ENCODE measurements at places on chromosomes 2 and 18.

DNA sequence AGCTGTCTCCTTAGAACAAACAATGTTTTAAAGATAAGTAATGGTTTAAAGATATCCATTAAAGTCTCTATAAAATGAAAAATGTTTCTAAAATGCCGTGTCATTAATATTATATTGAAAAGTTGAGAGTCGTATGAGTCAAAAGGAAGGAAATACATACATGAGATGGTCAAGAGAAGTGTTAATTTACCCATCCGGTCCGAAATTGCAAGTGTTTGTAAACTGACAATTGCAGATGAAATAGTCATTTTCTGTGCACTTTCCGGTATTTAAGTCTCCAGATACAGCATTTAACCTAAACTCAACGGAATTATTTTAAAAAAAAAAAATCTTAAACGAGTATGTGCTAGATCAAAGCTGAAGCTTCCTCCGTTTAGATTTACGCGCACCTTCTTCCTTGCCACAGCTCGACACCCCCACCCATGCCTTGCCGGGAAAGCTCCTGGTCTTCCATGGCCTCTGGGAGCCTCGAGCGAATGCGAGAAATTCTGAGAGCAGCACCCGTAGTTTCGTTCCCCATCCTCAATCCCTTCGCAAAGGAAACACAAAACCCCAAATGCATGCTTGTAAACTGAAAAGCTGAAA, 1.8 kb downstream of the DSC3 start:
- DNase-seq = no peak

DNA sequence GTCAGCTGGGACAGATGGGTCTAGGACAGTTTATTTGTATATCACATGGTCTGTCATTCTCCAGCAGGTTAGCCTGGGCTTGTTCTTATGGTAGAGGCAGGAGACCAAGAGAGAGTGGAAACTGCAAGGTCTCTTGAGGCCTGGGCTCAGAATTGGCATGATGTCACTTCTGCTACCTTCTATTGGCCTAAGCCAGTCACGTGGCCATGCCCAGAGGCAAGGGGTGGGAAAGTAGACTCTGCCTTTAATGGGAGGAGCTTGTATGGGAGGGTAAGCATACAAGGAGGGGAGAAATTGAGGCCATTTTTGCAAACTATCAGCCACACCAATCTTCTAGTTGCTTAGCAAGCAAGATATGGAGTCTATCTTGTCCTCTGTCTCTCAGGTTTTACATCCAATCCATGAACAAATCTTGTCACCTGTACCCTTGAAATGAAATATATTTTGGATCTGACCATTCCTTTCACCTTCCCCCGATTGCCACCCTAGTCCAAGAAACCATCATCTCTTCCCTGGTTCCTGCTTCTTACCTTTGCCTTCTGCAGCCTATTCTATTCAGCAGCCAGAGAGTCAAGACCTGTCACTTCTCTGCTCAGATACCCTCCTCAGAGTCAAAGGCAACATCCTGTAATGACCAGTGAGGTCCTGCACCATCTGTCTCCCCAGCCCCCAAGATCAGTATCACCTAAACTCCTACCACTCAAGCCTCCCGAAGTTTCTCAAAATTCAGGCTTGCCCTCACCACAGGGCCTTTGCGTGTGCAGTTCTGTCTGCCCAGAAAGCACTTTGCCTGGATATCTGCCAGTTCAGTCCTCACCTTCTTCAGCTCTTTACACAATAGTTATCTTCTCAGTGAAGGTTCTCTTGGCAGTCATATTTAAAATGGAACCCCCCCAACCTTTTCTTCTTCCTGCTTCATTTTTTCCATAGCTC, 240.0 kb downstream of the LOXHD1 start:
- no peak for DNase-seq

DNA sequence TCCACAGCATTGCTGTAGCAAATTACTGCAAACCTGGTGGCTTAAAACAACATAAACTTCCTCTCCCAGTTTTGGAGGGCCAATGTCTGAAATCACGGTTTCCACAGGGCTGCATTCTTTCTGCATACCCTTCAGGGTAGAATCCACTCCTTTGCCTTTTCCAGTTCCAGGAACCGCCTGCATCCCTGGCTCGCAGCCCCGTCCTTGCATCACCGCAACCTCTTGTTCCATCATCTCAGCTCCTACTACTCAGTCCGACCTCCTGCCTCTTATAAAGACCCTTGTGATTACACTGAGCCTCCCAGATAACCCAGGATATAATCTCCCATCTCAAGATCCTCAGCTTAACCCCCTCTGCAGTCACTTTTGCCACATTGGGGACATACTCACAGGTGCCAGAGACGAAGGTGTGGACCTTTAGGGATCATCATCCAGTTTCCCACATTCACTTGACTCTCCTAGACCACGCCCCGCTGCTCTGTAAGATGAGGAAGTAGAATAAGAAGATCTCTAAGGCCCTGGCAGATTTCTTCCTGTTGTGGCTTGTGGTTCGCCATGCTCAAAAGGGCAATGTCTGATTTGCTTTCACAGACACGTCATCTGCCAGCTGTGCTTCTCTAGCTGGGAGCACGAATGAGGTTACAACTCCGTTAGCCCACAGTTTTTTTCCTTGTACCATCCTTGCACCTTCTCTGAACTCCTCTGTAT, 103.6 kb upstream of the AGAP1 start:
- no peak for DNase-seq

DNA sequence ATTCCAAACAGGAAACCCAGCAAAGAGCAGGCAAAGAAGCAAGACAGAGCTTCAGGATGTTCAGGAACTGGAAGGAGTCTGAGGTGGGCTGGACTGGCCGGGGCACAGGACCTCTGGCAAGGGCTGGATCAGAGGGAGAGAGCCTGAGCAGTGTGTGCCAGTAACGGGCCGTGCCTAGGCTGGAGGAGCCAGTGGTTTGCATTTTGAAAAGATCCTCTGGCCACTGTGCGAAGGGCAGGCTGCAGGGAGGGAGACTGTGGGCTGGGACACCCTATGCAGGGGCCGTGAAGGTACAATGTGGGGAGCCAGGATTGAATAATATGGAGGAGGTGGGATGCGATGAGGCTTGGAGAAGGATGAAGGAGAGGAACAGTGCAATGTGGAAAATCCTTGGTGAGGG, 6.2 kb upstream of the SDC1 start:
- no peak for DNase-seq

DNA sequence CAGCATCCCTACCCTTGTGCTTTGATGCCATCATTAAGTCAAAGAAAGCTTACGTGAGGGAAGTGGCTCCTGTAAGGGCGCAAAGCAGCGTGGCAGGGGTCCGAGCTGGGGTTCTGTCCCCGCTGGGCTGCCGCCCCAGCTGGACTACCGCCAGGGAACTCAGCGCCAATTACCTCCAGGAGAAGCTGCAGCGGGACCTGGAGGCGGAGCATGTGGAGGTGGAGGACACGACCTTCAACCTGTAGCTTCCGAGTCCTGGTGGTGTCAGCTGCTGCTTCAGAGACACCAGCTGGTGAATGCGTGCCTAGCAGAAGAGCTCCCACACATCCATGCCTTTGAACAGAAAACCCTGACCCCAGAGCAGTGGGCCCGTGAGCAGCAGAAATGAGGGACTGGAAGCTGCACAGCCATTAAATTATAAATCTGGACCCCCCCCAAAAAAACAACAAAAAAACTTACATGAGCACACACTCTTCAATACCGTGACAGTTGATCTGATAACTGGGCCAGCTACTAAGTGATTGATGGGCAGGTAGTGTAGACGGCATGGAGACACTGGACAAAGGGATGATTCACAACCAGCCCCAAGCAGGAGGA, 20.1 kb upstream of the YES1 start:
- DNase-seq = no peak

GRCh38 chr2:102018823-102019445, 27.2 kb downstream of the IL1R2 start:
- no peak for DNase-seq

DNA sequence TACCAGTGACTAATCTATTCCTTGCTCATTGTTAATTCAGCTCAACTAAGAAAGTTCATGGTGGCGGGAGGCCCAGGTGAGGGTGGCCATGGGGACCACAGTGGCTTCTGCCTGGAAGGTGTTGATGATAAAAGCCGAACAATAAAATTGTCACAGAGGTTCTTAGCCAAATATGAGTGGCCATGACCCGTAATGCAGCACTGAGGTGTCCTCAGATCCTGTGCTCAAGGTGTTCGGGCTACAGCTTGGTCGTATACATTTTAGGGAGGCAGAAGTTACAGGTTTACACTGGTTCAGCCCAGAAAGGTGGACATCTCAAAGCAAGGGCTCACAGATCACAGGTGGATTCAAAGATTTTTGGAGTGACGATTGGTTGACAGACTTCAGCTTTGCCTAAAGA, 98.5 kb upstream of the SNTG2 start:
- no peak for DNase-seq

- no peak for DNase-seq
Observed at GRCh38 chr18:63159590-63159989, 160.0 kb downstream of the BCL2 start.

DNA sequence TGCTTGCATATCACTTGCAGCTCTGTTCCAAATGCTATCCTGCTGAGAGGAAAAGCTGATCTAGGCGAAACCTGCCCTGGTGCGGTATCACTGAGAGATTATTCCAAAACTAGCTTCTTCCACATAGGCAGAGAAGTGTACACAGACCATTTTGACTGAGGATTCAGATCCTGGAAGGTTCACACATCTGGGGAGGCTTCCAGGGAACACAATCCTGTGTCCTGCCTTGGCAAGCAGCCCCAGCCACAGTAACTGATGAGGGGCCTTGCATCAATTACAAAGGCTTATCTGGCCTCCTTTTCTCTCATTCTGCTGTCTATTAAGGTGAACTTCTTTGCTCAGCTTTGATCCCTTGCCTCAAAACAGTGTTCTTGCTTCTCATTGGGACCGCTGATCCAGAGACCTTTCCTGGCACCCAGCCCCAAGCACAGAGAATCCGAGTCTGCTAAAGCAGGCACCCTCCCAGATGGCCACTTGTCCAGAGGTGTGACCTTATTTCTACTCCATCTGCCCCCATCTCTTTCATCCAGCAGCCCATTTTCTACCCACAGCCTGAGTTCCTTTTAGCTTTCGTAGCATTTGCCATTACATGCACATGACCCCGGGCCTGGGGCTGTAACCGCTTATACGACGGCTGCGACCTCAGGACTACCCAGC, 52.3 kb upstream of the ZFP36L2 start:
- DNase-seq = no peak

- peak; percentile 45 for DNase-seq
Observed at GRCh38 chr2:10400568-10400977, 47.6 kb downstream of the ODC1 start.

GRCh38 chr2:111238296-111238695, 117.6 kb downstream of the BCL2L11 start:
- DNase-seq = no peak

- no peak for DNase-seq
Observed at GRCh38 chr2:4039896-4040295, 336.5 kb downstream of the DCDC2C start.

DNA sequence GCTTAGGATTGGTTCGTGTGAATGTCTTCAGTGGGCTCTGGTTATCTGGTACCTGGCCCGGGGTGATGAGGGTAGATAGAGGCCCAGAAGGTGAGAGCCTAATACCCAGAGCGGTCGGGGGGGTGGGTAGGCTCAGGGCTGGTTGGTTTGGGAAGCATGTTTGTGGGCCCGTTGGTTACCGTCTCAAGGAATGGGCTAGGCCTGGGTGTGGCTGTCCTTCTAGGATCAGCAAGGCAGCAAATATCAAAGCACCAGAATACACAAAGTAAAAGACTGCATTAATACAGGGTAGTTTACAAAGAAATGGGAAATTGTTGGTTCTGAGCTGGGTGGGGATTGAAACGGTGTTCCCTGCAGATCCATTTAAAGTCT, 6.0 kb upstream of the IL1R2 start:
- DNase-seq = no peak

DNA sequence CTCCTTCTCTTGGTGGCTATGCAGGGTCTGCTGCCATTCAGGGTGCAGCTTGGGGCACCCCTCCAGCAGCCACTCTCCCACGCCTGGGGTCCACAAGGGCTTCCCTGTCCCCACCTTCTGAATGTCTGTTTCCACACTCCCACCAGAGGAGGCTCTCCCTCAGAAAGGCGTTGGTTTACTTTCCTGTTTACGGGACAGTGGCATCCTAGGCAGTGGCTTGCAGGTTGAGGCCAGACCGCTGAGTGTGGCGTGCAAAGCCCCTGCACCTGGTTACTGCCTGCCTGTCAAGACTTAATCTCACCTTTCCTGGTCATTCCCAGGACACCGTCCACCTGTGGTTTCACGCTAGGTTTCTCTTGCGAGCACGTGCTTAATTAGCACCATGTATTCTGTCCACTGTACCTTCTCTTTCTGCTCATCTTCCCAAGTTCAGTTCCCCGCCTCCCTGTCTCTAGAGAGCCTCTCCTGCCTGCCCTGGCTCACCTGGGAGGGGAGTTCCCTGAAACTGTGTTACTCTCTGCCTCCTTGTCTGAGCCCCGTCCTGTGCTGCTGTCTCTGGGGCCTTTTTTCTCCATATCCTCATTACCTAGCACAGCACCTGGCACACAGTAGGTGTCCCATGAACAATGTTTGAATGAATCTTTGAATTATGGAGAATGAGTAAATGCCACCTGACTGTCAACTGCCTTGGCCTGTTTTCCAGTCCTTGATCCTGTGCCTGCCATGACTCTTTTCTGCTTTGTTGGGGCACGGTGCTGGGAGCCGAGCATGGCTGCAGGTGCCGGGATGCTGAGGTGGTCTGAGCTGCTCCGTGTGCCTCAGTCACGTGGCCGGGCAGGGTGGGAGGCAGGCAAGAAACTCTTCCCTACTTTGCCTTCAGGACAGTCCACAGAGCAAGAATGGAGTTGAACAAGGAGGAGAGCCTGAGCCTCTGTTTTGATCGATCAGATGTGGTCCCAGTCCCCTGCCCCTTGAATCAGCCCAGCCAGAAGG, 56.4 kb downstream of the ARHGEF4 start:
- no peak for DNase-seq

DNA sequence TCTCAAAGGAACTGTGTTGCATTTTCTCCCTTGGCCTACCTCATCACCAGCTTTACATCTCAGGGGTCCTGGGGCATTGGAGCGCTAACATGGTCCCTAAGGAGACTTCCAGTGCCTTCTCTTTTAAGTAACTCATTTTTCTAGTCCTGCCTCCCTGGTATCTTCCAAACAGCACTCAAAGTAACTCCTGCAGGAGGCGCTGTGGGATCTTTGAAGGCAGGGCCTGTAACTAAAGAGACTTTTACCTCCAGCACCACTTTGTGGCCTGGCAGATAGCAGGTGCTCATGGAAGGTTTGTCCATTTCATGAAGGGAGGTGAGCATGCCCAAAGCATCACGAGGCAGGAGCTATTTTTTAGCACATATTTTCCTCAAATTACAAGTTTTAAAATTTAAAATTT, 411.0 kb upstream of the GYPC start:
- DNase-seq = no peak

GRCh38 chr2:23568211-23568610, 183.2 kb downstream of the KLHL29 start:
- no peak for DNase-seq

GRCh38 chr2:71003966-71004755, 9.5 kb upstream of the TEX261 start:
- no peak for DNase-seq

DNA sequence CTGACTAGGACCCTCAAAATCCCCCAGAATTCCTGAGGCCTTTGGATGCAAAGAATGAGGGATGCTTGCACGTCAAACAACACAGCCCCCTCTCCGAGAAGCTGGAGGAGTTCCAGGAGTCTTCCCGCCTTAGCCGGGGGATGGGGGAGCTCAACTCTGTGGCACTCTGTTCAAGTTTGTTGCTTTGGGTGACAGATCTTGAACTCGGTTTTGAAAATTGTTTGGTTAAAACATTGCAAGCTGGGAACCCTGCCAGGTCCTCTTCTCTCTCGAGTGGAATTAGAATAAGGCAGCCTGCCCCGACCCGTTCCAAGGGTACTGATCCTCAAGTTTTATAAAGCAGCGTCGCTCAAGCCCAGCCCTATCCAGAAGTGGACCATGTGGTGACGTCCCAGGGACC, 244.1 kb downstream of the LOXHD1 start:
- DNase-seq = no peak

- DNase-seq = no peak
Observed at GRCh38 chr2:204900910-204901309, 355.6 kb downstream of the PARD3B start.
